ENCODE measurements at places on chromosomes 16 and 17.

DNA sequence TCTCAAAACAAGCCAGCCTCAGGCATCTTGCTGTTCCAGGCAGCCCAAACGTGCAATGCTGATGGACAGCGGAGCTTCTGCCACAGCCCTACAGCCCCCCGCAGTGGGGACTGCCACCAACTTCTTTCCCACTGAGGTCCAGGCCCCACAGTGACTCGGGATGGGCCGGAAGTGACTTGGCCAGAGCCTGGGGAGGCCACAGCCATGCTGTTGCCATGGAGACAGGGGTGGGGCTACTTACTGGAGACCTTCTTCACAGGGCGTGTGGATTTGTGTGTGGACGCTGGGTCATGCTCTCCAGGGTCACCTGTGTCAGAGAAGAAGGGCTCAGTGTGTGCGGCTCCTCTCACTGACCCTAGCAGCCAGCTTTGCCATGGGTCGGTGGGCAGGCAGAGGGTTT is 15.0 kb downstream of the TRIM25 start:
- DNase-seq, result no peak

GRCh38 chr16:637081-638018 is 1.2 kb upstream of the METTL26 start:
- DNase-seq, result peak; percentile 95

DNA sequence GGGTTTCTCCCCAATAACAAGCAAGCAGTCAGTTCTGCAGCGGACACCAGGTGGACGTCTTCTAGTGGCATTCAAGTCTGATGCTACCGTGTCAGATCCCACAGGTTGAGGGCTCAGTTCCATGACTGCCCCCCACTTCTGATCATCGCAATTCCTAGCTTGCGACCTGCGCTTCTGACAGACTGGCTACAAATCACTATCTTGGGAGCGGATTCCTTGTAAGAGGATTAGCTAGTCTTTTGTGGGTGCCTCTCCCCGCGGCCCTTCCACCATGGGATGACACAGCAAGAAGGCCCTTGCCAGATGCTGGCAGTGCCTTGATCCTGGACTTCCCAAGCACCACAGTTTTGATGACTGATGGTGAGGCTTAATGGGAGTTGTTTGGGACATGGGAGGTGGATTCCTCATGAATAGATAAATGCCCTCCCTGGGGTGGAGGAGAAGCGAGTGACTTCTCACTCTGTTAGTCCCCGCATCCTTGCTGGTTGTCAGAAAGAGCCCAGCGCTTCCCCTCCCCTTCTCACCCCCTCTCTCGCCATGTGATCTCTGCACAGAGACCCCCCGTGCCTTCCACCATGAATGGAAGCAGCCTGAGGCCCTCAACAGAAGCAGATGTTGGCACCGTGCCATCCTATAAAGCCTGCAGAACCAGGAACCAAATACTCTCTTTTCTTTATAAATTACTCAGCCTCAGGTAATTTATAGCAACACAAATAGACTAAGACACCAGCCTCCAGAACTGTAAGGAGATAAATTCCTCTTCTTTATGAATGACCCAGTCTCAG is 19.1 kb downstream of the CDIP1 start:
- DNase-seq, result peak; percentile 45

- DNase-seq, result no peak
Observed at GRCh38 chr17:72569148-72569946, 448.5 kb downstream of the SOX9 start.

DNA sequence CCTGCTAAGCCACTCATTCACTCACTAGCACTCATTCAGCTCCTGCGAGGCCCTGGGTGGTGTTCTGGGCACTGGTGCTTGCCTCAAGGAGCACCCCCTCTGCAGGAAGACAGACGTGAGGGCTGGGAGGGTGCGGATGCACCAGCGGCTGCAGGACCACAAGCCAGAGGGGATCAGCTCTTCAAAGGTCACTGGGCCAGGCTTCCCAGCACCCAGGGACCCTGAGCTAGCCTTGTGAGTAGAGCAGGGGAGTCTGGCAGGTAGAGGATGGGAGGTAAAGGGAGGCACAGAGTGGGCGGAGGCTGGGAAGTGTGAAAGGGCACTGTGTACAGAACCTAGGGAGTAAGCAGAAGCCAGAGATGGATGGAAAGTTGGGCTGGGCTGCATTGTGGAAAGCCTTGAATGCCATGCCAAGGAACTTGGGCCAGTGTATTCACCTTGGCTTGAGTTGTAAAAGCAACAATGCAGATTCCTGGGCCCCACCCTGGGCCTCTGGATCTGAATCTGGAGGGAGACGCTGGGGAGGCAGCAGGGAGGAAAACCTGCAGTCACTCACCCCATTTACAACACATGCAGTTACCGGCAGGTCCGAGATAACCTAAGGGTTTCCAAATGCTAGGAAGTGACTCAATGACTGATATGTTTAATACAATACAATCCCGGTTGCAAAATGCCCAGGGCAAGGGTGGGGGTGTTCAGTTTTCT is 1.7 kb downstream of the IL4R start:
- DNase-seq, result peak; percentile 64

DNA sequence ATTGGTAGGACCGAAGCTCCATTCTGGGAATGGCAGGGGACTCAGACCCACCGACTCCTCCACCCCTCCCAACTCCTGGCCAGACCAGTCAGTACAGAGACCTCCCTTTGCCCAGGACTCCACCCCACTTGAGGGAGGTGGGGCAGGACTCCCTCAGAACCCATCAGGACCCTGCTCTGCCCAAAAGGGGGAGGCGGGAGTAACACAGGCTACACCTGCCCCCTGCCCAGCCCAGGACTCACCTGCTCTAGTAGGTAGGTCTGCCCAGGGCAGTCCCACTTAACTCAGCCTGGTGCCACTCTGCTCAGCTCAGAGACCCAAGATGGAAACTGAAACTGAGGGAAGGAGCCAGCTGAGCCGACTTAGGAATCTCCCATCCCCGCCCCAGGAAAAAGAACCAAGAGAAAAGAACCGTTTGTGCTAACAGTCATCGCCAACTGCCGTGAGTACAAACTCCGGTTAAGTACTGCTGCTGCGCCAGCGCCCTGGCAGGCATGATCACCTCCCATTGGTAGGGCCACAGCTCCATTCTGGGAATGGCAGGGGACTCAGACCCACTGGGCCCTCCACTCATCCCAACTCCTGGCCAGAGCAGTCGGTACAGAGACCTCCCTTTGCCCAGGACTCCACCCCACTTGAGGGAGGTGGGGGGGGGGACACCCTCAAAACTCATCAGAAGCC is 503 bp downstream of the DHX58 start:
- peak; percentile 55 for DNase-seq

- no peak for DNase-seq
Observed at GRCh38 chr17:42512733-42513251, 23.2 kb upstream of the NAGLU start.

DNA sequence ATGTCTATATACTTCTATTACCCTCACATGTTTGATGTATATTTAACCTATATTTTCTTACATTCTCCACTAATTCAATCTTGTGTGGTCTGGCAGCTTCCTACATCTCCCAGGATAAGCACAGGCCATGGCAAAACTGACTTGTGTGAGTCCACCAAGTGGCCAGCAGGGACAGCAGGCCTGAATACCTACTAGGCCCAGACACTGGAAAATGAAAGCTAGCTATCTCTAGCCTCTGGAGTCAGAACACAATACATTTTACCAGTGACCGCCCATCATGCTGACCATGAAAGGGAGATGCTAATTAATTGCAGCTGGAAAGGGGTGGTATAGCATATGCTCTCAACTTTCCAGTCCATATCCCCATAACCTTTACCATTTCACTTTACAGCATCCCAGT is 132.3 kb downstream of the PCTP start:
- DNase-seq, result no peak

- DNase-seq, result no peak
Observed at GRCh38 chr16:49353680-49354079, 19.9 kb upstream of the C16orf78 start.

- DNase-seq, result no peak
Observed at GRCh38 chr17:12961655-12962054, 56.2 kb downstream of the ELAC2 start.

- no peak for DNase-seq
Observed at GRCh38 chr17:43658900-43659299, 2.8 kb downstream of the MEOX1 start.

DNA sequence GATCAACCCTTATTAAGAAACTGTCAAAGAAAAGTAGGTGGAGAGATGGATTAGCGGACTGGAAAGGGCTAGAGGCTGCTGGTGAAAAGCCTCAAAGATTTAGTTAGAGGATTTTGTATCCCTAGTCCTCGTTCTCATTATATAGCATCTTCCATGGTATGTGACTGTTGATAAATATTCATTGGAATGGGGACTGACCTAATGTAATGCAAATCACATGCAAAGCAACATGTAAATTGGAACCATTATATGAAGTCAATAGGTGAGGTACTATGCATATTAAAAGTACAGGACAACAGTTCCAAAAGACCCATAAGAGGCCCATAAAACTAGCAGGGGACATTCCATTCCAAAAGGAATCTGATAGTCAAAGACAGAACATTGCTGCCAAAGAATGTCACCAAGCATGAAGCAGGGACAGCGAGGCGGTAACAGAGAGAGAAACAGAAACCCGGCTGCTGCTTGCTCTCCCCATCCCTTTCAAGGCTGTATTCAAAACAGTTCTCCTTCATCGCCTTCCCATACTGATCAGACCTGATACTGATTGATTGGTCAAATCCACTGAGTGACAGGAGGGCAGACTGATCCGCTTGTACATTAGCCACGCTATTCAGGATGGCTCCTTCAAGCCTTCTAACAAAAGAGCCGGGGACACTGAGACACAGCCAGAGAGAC is 44.5 kb downstream of the SOX9 start:
- DNase-seq, result no peak

GRCh38 chr16:56662357-56663354 is 4.9 kb downstream of the MT1F start:
- no peak for DNase-seq

GRCh38 chr17:69069226-69069750 is 8.6 kb upstream of the ABCA9 start:
- DNase-seq, result no peak

- DNase-seq, result no peak
Observed at GRCh38 chr17:46878055-46878454, 26.7 kb downstream of the WNT9B start.

DNA sequence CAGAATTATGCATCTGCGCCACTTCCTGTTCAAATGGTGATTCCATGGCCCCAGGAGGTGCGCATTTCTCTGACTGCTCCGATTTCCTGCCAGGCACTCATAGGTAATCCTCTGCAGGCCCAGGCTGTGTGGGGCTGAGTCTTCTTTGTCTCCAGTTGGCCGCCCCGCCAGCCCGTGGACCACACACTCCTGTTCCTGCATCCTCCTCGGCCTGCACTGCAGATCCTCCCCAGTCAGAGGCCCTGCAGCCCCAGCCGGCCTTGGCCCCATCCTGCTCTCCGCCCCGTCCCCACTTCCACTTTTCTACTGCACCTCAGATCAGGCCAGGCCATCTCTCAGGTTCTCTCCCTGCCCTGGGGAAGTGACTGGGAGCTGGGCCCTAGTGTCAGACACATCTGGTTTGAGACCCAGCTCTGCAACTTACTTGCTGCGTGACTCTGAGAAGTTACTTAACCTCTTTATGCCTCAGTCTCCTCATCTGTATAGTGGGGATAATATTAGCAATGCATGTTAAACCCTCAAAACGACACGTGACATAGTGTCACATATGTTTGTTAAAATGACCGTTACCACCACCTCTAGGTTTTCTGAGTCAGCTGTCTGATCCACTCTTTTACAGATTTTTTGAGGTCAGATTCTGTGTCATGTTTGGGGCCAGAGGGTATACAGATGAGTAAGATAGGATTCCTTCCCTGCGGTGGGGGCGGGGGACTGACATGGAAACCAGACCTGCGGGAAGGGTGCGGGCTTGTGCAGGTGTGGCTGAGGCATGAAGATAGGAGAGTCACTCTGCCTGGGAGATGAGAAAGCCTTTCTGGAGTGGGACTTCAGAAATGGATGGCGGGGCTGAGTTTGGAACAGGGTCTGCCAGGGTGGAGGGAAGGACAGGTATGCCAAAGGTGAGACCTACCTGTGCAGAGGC is 12.8 kb downstream of the RAB11FIP4 start:
- peak; percentile 17 for DNase-seq

- DNase-seq, result peak; percentile 86
Observed at GRCh38 chr17:17919169-17920107, 52.8 kb downstream of the TOM1L2 start.

- no peak for DNase-seq
Observed at GRCh38 chr16:65235339-65236177, 113.7 kb upstream of the CDH11 start.

DNA sequence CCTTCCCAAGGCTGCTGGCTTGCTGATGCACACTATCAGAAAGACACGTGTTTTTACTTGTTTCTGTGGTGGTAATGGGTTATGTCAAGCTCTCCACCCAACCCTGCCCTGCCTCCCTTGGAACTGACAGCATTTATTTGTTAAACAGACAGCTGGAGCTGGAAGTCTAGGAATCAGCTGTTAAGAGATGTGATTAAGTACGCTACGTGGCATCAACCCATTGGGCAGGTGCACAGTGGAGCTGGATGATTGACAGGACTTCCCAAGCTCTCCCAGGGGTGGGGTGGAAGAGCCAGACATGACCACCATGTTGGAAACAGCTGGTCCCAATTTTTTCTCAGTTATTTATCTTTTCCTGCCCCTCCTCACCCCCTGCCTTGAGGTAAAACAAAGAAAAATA is 49.4 kb downstream of the ADAMTS18 start:
- no peak for DNase-seq

- no peak for DNase-seq
Observed at GRCh38 chr17:69870751-69871199, 204.2 kb upstream of the KCNJ16 start.

- DNase-seq, result no peak
Observed at GRCh38 chr16:2771496-2772402, 5.3 kb downstream of the ELOB start.

DNA sequence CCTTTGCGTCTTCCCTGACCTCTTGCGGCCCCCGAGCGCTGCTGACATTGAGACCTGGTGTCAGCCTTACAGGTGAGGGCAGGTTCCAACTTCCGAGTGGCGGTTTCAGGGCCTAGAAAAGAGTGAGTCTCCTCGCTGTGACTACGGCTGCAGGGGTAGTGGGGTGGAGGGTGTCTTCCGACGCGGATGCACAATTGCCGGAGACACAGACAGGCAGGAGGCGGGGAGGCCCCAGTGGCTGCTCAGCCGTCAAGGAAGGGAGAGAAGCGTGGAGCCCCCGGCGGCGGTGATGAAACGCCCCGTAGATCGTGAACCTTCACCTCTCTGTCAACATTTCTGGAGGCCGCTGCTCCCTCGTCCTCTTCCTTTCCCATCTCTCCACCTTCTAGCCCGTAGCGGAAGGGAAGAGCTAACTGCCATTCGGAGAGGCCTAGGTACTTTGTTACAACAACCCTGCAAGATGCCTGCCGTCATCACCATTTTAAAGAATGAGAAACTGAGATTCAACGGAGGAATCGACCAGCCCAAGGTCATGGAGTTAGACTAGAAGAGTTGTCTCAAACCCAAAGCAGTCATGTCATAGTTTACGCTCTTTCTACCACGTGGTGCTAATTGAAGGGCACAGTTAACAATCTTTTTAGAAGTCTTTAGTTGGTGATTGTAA is 485 bp downstream of the DNAJA3 start:
- peak; percentile 52 for DNase-seq

DNA sequence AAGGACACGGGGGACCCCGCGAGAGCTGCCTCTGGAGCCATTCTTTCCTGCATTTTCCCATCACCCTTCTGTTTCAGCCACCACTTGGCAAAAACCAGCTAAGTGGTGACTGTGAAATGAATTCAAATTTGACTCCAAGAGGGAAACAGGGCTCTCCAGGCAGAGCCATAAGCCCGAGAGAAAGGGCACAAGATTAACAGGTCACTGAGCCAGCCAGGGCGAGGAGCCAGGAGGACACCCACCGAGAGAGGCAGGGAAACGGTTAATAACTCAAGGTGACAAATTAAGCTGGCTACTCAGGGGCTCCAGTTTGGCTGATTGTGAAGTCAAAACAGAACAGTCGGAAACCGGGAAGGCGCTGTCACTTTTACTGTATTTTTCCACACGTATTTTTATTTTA is 67.8 kb upstream of the SOX9 start:
- no peak for DNase-seq
